Activated CD4-positive, alpha-beta T cell treated with anti-CD3 and anti-CD28 coated beads for 24 hours (primary cell): ENCODE measurements at places on chromosomes 12 and 14.

- DNase-seq = no peak
Observed at GRCh38 chr14:23359167-23359626, 5.8 kb downstream of the EFS start.

GRCh38 chr12:73301530-73301929 is 1029.4 kb downstream of the TRHDE start:
- DNase-seq = no peak

DNA sequence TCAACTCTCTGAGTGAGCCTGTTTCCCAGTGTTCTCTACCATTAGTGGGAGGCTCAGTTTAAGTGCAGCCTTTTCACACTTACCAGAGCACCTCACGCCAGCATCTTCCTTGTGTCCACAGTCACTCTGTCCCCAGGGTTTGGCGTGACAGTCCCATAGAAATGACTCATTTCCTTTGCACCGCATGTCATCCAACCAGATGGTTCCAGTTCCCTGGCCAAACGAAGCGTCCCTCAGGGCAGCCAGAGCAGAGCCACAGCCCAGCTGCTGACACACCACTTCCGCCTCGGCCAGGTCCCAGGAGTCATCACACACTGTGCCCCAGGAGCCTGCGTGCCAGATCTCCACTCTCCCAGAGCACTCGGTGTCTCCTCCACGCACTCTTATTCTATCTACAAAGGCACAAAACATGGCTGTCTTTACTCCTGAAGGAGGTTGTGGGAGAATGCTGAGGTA is 65.4 kb downstream of the ACSM4 start:
- DNase-seq = no peak

DNA sequence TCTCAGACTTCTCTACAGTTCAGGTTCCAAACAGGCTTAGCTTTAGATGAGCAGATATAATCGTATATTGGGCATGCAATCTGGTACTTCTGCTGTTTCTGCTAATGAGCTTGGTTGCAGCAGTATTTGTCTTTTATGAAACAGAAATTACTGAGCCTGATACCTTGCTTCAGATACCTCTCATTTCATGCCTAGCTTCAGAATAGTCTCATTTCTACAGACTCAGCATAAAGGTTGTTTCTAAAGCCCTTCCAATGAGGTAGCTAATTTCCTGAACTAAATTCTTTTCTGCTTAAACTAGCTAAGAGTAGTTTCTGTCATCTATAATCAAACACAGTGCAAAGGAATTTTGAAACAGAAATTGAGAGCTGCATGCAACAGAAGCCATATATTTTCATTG is 275.0 kb upstream of the KITLG start:
- DNase-seq = no peak

- no peak for DNase-seq
Observed at GRCh38 chr12:79624378-79624777, 66.4 kb downstream of the PAWR start.

- no peak for DNase-seq
Observed at GRCh38 chr14:99601361-99601831, 2.6 kb downstream of the CCDC85C start.

- DNase-seq = no peak
Observed at GRCh38 chr12:70661466-70662161, 24.4 kb upstream of the PTPRB start.

GRCh38 chr12:28578833-28579252 is 388.6 kb downstream of the CCDC91 start:
- DNase-seq = no peak

- DNase-seq = no peak
Observed at GRCh38 chr12:62737615-62738014, 197.3 kb downstream of the PPM1H start.

DNA sequence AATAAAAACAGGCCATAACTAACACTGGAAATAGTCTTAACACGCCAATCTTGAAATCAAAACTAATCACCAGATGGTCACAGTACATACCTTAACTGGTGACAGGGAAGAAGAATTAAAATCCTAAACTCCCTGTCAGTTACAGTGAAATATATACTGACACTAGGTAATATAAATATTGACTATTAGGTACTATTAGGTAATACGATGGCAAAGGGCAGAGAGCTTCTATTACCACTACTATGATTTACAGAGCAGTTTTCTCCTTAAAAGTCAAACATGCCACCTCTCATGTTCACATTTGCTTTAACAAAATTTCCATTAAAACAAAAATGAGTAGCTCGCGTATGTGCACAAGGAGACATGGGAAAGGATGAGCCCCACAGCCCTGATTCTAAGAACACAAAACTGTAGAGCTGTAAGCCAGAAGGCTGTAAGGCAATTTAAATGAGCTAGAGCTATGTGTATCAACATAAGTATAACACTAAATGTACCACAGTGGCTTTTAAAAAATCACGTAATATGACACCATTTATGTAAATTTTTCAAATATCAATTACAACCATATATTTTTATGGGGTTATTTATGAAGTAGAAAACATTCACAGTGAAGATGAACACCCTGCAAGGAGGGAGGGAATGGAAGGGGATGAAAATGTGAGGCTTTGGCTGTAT is 19.1 kb downstream of the SETD3 start:
- DNase-seq = no peak

DNA sequence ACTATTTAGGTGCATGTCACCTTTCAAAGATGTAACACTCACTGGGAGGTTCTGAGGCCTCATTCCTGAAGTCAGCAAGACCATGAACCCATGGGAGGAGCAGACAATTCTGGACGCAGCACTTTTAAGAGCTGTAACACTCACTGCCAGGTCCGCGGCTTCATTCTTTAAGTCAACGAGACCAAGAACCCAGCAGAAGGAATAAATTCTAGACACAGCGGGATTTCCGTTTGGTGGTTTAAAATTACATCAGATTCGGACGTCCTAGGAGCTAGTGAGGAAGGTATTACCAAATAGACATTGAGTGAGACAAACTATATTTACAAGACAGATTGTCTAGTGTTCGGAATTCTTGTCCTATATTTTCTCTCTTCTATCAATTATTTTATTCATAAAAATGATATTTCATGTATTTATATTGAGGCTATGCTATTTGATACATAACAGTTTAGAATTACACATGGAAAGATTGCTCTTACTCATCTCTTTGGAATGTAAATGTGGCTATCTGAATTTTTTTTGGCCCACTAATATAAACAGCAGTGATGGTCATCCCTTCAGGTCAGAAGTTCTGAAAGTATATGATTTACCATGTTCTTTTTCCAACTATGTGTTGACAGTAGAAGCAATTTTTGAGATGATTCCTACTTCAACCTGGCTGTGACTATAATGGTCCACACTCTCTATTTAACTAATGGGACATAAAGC is 1973.0 kb upstream of the FLRT2 start:
- DNase-seq = no peak

DNA sequence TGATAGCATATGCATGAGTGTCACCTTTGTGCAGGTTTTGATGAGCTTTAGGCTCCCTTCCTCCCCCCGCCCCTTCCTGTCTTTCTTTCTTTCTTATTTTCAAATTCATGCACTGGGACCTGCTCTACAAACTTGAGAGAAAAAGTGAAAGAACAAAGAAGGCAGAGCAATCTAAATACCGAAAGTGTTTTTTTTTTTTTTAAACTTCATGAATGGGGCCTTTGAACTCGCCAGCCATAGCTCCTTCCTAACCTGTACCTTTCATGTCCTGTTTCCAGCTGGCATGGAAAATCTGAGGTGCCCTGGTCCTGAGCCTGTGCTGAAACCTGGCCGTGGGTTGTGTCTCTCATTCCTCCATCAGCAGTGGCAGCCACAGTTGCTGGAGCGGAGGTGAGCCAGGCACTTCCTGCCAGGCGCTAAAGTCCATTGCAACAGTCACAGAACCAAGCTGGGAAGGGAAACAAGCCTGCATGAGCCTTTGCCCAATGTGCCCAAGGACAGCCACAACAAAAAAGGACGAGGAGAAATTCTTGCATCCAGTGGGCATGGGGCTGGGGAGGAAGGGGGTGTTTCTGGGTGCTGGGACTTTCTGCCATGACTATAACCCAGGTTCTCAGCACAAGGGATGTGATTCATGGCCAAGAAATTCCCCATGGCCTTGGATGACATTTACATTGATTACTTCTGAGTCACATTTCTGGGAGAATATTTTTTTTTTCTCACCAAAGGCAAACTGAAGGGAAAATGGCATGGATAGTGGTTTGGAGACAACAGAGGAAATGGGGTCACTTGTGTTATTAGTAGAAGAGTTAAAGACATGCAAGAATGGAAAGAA is 102.7 kb downstream of the TMEM30B start:
- peak; percentile 47 for DNase-seq

DNA sequence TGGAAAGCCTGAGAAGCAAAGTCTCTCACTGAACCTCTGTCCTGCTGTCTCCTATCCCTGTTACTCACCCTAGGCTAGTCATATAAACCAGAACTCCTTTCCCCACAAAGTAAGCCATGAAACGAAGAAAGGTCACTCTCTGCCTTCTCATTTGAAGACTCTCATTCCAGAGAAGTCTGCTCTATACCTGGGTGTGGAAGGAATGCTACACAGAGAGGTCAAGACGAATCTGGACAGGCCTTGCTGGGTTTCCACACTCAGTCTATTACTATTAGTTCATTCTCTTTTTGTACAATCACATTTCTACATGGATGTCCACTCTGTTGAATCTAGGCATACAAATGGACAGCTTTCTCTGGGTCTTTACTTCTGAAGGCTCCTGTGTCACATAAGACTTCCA is 2.4 kb upstream of the AEBP2 start:
- DNase-seq = no peak

DNA sequence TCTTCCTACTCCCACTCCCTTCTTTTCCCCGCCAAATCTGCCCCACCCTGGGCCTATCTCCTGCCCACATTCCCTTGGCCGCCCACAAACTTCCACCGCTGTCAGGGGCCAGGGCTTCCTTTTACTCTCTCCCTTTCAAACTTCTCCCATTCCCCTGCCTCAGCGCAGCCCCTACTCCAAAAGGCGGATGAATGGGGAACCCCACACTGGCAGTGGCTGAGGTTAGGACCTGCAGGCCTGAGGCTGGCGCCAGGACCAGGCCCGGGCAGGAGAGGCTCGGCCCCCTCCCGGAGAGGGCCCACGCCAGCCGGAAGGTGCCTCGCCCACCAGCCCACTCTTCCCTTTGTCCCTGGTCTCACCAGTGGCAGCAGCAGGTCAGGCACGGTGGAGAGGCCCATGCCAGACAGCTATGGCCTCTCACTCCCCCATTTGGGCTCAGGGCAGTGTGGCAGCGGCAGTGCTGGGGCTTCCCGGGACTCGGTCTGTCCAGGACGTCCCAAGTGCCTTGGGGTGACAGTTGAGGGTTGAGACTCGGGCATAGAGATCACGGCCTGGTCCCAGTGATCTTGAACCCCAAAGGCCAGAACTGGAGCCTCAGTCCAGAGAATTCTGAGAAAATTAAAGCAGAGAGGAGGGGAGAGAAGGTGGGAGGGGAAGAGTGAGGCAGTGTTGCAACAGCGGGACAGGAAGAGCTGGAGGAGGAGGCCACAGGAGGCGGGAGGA is at the start of gene TNFRSF1A:
TSS of gene TNFRSF1A (minus strand) at position 660 of the 723 bp plus-strand sequence. CDS start at position 398, 262 bp downstream.
- DNase-seq = no peak

- no peak for DNase-seq
Observed at GRCh38 chr12:55642669-55643068, 6.0 kb downstream of the OR10P1 start.

DNA sequence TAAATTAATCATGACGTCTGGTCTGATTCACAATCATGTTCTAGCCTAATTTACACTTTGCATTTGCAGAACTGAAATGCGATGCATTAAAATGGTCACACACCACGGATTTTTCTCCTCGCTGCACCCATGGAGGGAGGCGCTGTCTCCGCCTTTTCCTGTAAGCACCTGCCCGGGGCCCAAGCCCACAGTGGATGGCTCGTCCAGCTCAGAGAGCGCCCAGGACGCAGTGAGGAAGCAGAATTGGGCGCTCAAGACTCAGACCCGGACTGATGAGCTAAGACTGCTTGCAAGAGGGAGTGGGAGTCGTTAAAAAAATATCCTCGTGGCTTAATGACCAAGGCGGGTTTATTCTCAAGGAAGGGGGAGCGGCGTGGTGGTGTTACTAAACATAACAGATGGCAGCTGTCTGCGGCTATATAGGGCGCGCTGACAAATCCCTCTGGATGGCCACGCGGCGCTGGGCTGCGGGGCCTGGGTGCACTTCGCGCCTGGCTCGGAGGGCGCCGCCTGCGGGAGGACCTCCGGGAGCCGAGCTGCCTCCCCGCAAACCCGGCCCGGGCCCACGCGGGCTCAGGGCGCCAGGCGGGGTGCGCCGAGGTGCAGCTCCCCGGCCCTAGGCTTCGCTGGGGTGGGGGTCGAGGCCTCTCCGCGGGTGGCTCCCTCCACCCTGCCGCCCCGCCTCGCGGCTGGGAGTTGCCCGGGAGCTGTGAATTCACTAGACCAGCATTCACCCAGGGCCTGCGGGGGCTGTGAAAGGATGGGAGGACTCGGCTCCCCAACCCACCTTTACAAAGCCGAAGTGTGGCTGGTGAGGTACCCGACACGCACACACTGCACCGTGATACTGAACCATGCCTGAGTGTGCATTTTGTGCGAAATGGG is 78.7 kb downstream of the PPM1A start:
- DNase-seq = peak; percentile 14

DNA sequence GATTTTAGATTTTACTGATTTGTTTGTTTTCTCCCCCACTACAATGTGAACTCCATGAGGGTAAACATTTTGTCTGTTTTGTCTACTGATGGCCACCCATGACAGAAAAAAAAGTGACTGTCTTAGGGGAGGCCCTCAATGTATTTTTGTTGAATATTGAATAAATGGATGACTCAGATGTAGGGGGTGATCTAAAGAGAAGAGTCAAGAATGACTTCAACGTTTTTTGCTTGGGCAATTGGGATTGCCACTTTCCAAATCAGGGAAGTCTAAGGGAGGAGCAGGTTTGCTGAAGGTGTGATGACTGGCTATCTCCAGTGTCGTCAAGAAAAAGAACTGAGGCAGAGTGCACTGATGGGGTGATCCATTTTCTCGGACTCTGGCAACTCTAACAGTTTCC is 10.7 kb upstream of the PHC1 start:
- DNase-seq = no peak

DNA sequence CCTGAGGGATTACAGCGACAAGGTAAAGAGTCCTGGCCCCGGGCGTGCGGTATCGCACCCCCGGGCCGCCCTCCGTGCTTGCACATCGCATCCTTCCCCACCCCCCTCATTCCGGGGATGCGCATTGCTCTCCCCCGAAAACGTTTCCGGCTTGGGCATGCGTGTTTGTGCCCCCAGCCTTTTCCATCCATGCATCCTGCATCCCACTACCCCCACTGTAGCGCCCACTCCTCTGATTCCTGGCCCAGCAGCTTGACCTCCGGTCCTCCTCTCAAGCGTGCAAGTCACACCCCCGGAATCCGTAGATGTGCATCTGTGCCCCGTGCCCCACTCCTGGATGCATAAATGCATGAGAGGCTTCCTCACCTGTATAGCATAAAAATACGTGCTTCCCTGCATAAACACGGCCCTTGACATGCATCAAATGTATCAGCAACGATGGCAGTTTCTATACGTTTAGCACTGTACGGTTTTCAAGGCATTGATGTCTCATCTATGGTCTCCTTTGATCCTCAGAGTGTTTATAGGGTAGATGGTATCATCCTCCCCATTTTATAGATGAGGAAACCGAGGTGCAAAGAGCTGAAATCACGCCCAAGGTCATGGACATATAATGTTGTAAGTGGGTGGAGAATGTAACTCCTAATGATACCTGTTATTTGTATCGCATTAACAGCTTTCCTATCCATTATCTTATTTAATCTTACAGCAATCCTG is 484 bp downstream of the RIC8B start:
- DNase-seq = no peak
